ENCODE measurements at places on chromosomes 16 and 17.

GRCh38 chr16:86205521-86206245 lies 304.6 kb upstream of the FOXF1 start:
- DNase-seq = no peak

DNA sequence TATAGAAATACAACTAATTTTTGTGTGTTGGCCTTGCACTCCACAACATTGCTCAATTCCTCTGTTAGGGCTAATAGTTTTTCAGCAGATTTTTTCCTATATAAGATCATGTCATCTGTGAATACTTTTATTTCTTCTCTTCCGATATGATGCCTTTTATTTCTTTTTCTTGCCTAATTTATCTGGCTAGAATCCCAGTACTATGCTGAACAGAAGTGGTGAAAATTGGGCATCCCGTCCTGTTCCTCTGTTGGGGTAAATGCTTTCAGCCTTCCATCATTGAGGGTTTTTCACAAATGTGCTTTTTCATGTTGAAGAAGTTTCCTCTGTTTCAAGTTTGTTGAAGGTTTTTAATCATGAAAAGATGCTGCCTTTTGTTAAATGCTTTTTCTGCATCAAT lies 22.7 kb upstream of the TNFRSF13B start:
- no peak for DNase-seq

DNA sequence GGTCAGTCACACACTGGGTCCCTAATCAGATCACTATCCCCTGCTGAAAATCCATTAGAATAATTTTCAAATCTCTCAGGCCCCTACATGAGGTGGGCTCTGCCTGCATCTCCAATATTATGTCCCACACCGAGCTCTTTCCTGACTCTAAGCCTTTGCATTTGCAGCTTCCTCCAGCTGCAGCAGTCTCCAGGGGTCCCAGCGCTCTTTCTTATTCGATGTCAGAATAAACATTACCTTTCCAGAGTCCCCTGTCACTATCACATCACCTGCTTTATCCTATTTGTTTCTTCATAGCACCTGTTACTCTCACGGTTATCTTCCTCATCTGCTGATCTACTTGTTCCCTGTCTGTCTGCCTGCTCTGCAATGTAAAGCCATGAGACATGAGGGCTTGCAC lies 57.3 kb upstream of the MON1B start:
- no peak for DNase-seq

GRCh38 chr17:8892338-8892690 lies 24.8 kb upstream of the PIK3R6 start:
- DNase-seq = no peak

DNA sequence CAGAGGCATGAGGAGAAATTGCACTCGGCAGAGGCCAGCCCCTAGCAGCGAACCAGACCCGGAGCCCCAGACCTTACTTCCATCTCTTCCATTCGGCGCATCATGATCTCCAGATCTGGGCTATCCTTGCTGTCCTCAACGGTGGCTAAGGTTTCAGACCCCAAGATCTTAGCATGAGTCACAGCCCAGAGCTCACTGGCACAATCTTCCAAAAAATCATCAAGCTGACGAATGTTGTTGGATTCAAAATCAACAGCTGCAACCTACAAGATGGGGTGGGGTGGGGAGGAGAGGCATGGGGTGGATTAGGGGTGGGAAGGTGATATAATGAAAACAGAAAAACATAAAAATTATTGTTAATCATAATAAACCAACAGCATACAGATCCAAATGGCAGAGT lies 39.7 kb upstream of the PITPNM3 start:
- DNase-seq = no peak

GRCh38 chr16:57140931-57141668 lies 44.7 kb downstream of the PSME3IP1 start:
- no peak for DNase-seq
